ENCODE measurements at places on chromosomes 6 and 20. TPM values are rescaled to one million over a fixed set of nuclear protein-coding genes. Genes with fewer than 3 reads are reported as not detected.

SOX4 gene
- 1.2 TPM for total RNA-seq

ADAT2 gene
- total RNA-seq = 26.7 TPM

TCF21 gene
- not detected for total RNA-seq

NKX2-4 gene
- total RNA-seq = not detected

C20orf173 gene
- not detected for total RNA-seq

ADGB gene
- total RNA-seq = 0.32 TPM

ANKRD66 gene
- not detected for total RNA-seq

IL17F gene
- 3.6 TPM for total RNA-seq

CTAGE9 gene
- total RNA-seq = not detected

SIRPG gene
- total RNA-seq = 16.5 TPM

WFDC11 gene
- total RNA-seq = not detected

CFB gene
- not detected for total RNA-seq

SLPI gene
- total RNA-seq = not detected

RSPH4A gene
- 0.08 TPM for total RNA-seq

JAG1 gene
- total RNA-seq = 0.15 TPM
